ENCODE measurements at places on chromosomes 13 and 19. TPM values are rescaled to one million over a fixed set of nuclear protein-coding genes. Genes with fewer than 3 reads are reported as not detected.

DNA sequence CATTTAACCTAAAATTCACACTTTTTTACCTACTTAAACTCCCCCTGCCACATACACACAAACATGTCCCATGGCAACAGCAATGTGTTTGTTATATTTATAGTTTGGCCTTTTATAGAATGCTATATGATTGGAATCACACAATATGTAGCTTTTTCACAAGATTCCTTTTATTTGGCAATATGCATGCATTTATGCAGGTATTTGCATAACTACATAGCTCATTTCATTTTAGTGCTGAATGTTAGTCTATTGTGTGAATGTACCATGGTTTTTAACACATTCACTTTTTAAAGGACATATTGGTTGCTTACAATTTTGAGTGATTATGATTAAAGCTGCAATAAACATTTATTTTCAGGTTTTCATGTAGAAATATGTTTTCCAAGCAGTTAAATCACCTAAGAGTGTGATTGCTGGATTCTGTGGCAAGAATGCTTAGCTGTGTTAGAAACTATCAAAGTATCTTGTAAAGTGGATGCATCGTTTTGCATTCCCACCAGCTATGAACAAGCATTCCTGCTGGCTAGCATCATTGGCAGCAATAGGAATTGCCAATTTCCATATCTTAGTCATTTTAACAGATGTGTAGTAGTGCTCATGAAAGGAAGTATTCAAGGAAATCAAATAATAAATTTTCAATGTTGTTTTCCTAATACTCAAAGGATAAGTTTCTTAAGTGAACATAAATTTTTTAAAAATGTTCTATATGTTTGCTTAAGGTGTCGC is 557.0 kb downstream of the SLITRK1 start:
- H3K4me1 ChIP-seq: no peaks in the 10 kb centered on the region
- H3K27ac ChIP-seq: no peak overlapping the region
- H3K36me3 ChIP-seq: no peaks in the 10 kb centered on the region

DNA sequence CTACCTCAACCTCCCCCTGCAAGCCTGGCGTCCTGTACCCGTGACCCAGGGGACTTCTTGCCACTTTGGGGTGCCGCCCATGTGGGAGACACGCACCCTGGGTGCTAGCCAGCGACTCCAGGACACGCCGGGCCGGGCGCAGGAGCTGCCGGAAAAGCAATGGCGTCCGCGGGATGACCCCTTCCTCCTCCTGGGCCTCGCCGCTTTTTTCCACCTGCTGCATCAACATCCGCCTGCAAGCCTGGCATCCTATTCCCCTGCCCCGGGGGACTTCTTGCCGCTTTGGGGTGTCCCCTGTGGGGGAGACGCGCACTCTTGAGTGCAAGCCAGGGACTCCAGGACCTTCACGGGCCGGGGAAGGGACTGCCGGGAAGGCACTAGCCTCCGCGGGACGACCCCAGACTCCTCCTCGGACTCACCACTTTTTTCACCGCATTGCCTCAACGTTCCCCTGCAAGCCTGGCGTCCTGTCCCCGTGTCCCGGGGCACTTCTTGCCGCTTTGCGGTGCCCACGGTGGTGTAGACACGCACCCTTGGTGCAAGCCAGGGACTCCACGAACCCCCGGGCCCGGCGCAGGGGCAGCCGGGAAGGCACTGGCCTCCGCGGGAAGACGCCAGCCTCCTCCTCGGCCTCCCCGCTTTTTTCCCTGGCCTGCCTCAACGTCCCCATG is 237.8 kb downstream of the TUBA3C start:
- H3K4me3 ChIP-seq: no peak overlapping the region
- no peaks in the 10 kb centered on the region for H3K27me3 ChIP-seq
- no peaks in the 10 kb centered on the region for H3K4me1 ChIP-seq
- DNase-seq: no peak

- no peak for DNase-seq
- no peak overlapping the region for H3K27ac ChIP-seq
- no peaks in the 10 kb centered on the region for H3K4me1 ChIP-seq
These were observed 108.0 kb upstream of the SLC15A1 start for GRCh38 chr13:98860491-98860890.

DNA sequence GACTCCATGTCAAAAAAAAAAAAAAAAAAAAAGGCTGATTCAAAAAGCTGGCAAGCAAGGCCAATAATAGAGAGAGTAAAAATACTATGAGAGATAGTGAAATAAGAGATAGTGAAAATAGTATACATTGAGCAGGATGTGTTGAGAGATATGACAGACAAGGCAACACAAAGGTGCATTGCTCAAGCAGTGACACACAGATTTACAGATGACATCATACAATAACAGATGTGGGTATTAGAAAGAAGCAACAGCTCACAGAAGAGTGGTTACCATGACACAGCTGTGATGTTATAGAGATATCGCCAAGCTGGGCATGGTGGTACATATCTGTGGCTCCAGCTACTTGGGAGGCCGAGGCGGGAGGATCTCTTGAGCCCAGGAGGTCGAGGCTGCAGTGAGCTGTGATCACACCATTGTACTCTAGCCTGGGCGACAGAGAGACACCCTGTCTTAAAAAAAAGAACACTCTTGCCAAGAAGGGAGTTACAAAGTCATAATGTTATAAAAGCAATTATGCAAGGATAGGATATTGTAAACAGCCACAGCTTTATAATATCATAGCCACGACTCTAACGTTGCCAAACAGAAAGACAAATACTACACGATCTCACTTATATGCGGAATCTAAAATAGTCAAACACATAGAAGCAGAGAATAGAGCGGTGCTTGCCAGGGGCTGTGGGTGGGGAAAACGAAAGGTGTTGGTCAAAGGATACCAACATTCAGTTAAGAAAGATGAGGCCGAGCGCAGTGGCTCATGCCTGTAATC is 10.3 kb downstream of the TNFSF9 start:
- H3K27ac ChIP-seq: no peak overlapping the region
- no peak for DNase-seq
- H3K4me3 ChIP-seq: no peak overlapping the region
- peaks cover 10% of the 10 kb centered on the region for H3K4me1 ChIP-seq
- no peaks in the 10 kb centered on the region for H3K36me3 ChIP-seq

- H3K4me3 ChIP-seq: no peak overlapping the region
- H3K27me3 ChIP-seq: peaks cover 2% of the 10 kb centered on the region
- H3K36me3 ChIP-seq: no peaks in the 10 kb centered on the region
- H3K27ac ChIP-seq: no peak overlapping the region
- H3K4me1 ChIP-seq: no peaks in the 10 kb centered on the region
- DNase-seq: no peak
These were observed 24.1 kb downstream of the LHFPL6 start for GRCh38 chr13:39578821-39579291.

DNA sequence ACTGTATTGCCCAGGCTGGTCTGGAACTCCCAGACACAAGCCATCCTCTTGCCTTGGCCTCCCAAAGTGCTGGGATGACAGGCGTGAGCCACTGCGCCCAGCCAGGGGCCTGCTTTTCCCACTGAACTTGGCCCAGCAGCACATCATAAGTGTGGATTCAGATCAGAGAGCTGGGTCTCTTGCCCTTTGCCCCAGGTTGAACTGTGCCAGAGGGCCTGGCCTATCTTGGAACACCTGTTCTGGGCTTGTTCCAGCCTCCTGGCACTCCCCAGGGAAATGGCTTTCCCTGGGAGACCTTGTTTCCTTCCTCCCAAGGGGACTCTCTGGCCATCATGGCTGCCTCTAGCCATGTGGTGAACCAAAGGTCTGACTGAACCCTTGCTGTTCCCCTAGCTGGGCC is 3.4 kb downstream of the CC2D1A start:
- peaks cover 14% of the 10 kb centered on the region for H3K36me3 ChIP-seq
- peaks cover 14% of the 10 kb centered on the region for H3K4me1 ChIP-seq
- no peak overlapping the region for H3K4me3 ChIP-seq

GRCh38 chr13:101490406-101491015 is 38.0 kb downstream of the ITGBL1 start:
- no peak overlapping the region for H3K4me3 ChIP-seq
- H3K4me1 ChIP-seq: no peaks in the 10 kb centered on the region
- no peaks in the 10 kb centered on the region for H3K36me3 ChIP-seq
- no peaks in the 10 kb centered on the region for H3K27me3 ChIP-seq

DNA sequence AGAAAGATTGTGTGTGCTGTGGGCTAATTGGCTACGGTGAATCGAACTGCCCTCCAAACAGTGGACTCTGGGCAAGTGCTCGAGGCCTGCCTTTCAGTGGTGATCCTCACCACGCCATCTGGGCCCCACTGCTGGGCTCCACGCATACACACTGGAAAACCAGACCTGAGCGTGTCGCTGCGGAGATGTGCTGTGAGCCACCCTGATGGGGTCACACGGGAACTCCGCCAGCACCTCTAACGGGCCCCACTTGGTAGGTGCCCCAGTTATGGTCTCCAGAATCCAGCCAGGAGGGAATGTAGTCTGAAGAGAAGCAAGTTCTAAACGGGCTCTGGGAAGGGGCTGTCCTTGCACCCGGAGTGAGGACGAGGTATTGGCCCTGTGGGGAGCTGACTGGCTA is 39.3 kb downstream of the C13orf46 start:
- H3K4me3 ChIP-seq: no peak overlapping the region
- no peaks in the 10 kb centered on the region for H3K36me3 ChIP-seq
- H3K4me1 ChIP-seq: peaks cover 11% of the 10 kb centered on the region
- no peaks in the 10 kb centered on the region for H3K27me3 ChIP-seq

- peak; percentile 79 for DNase-seq
- H3K36me3 ChIP-seq: peaks cover 41% of the 10 kb centered on the region
- no peaks in the 10 kb centered on the region for H3K27me3 ChIP-seq
- peaks cover 19% of the 10 kb centered on the region for H3K4me1 ChIP-seq
- peak overlapping the region; percentile 60 for H3K27ac ChIP-seq
- no peak overlapping the region for H3K4me3 ChIP-seq
These were observed 6.6 kb downstream of the EML2 start for GRCh38 chr19:45632468-45633196.

DNA sequence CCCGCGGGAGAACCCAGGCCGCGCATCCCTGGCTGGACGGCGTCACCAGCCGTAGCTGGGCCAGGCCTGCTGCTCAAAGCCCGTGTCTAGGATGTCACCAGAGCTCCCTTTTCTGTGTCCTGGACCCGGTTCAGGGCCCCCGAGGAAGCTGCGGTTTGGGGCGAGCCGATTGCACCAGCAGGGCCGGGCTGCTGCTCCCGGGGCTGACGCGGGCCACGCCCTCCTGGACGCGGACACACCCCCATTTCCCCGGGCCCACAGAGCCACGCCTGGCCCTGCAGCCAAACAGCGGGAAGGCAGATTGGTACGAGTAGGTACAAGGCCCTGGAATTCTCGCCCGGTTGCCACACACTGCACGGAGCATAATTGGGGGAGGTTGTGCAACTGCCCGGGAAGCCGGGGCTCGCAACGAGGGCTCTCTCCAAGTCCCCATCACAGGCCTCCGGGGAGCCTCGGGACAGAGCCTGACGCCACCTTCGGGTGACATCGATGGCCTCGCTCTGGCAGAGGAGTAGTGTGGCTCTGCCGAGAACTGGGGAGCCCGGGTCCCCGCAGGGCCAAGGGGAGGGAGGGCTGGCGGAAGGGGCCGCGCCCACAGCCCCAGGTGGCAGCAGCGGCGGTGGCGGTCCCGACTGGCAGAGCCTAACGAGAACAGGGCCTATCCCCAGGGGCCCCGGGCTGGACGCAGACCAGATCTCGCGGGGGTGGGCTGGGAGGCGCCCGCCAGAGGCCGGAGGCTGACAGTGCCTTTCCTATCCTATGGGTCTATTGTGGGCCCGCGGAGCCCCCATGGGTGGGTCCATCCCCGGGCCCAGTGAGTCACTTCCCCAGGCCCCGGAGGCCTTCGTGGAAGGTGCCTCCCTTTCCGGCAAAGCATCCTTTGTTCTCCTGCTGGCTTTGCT is 23.5 kb downstream of the KCTD15 start:
- H3K36me3 ChIP-seq: no peaks in the 10 kb centered on the region
- DNase-seq: peak; percentile 84
- H3K27me3 ChIP-seq: no peaks in the 10 kb centered on the region

DNA sequence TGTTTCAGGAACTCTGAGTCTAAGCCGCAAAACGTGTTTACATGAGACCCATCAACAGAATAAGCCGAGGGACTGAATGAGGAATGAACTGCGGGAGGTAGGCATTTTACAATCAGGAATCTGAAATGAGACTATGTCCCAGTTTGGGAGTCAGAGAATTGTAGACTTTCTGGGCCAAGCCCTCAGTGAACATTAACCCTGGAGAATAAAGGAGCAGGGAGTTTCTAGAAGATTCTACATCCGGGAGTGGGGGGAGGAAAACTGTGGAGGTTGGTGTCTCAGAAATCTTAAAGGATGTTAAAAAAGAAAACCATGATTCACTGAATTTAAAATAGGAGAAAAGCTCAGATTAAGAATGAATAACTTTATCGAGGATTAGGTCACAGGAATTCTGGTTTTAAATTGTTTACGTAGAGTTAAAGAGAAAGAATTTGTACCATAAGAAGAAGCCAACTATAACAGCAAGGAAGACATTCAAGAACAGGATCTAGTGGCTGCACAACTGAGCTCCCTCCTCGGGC is 18.5 kb downstream of the RFX2 start:
- H3K27ac ChIP-seq: no peak overlapping the region
- peaks cover 10% of the 10 kb centered on the region for H3K4me1 ChIP-seq
- DNase-seq: no peak
- no peaks in the 10 kb centered on the region for H3K36me3 ChIP-seq

- peak overlapping the region; percentile 72 for H3K4me3 ChIP-seq
- H3K27me3 ChIP-seq: no peaks in the 10 kb centered on the region
- H3K27ac ChIP-seq: peak overlapping the region; percentile 28
- H3K4me1 ChIP-seq: peaks cover 70% of the 10 kb centered on the region
These were observed 477 bp upstream of the PLEKHF1 start for GRCh38 chr19:29664753-29665214.

- H3K27me3 ChIP-seq: no peaks in the 10 kb centered on the region
- DNase-seq: peak; percentile 29
- peaks cover 26% of the 10 kb centered on the region for H3K36me3 ChIP-seq
- H3K4me3 ChIP-seq: peak overlapping the region; percentile 93
These were observed 14.2 kb downstream of the FBXO46 start for GRCh38 chr19:45716359-45717130.

- no peaks in the 10 kb centered on the region for H3K4me1 ChIP-seq
- H3K27ac ChIP-seq: no peak overlapping the region
- DNase-seq: no peak
- no peaks in the 10 kb centered on the region for H3K36me3 ChIP-seq
These were observed 33.3 kb upstream of the SHFL start for GRCh38 chr19:10052602-10053360.

DNA sequence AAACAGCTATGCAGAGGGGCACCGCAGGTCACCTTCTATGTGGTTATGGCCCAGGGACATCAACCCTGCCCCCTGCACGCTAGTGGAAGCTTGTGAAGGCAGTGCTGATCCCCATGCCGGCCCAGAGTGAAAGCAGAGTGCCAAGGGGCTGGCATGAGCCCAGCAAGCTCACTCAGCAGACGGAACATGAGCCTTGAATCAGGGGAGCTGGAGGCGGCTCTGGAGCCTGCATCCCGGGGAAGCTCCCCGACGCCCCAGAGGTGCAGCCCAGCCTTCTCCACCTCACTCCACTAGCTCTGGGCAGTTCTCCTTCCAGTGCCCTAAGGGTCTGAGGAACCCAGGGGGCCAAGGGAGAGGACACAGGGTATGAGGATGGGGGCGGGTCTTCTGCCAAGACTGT is 19.0 kb upstream of the ISYNA1 start:
- no peaks in the 10 kb centered on the region for H3K4me1 ChIP-seq
- H3K27me3 ChIP-seq: no peaks in the 10 kb centered on the region
- H3K4me3 ChIP-seq: no peak overlapping the region
- no peak overlapping the region for H3K27ac ChIP-seq

- DNase-seq: no peak
- H3K27me3 ChIP-seq: no peaks in the 10 kb centered on the region
- no peak overlapping the region for H3K27ac ChIP-seq
- no peaks in the 10 kb centered on the region for H3K4me1 ChIP-seq
- no peak overlapping the region for H3K4me3 ChIP-seq
- no peaks in the 10 kb centered on the region for H3K36me3 ChIP-seq
These were observed 313.7 kb upstream of the ATXN8OS start for GRCh38 chr13:69793783-69794453.

The RB1 gene
- total RNA-seq: 32.8 TPM

The IGFL1 gene
- not detected for total RNA-seq

The ZNF227 gene
- 19.4 TPM for total RNA-seq

The SERP2 gene
- 0.98 TPM for total RNA-seq

The TMEM38A gene
- total RNA-seq: 0.89 TPM

The NANOS3 gene
- 1.2 TPM for total RNA-seq

The CCDC70 gene
- total RNA-seq: not detected

The KASH5 gene
- total RNA-seq: 0.96 TPM

Data from activated CD4-positive, alpha-beta T cell treated with anti-CD3 and anti-CD28 coated beads for 36 hours (primary cell).